Hematopoietic multipotent progenitor cell (in vitro differentiated cells): ENCODE measurements at places on chromosomes 16 and 17.

DNA sequence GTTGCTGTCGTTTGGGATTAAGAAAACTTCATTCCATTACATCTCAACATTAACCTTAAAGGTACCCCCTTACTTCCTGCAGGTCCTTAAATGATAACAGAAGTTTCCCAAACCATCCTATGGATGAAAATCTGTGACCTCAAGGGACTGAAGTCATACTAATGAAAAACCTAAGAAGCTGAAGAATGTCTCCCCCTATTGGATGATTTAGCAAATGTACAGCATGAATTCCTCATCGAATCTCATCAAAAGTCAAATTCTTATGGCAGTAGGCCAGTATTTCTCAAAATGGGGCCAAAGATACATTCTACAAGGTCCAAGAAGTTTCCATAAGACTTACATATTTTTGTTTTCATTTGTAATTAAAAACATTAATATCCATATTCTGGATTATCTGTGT lies 13.5 kb downstream of the SCO1 start:
- peak; percentile 71 for DNase-seq

GRCh38 chr17:4357030-4357628 lies 9.3 kb downstream of the UBE2G1 start:
- DNase-seq, result no peak

- DNase-seq, result no peak
These were observed at the start of gene TRPV2 for GRCh38 chr17:16415031-16415924. Gene TRPV2, plus strand, starts transcription at chr17:16415571. Its CDS starts 2,098 bp downstream, at chr17:16417669.

GRCh38 chr17:17462048-17462824 lies 14.6 kb upstream of the MED9 start:
- no peak for DNase-seq

GRCh38 chr17:56694825-56695224 lies 101.3 kb downstream of the NOG start:
- no peak for DNase-seq

- no peak for DNase-seq
These were observed 8.4 kb upstream of the ARHGAP17 start for GRCh38 chr16:25023556-25023955.

- no peak for DNase-seq
These were observed 366.5 kb downstream of the SEC14L1 start for GRCh38 chr17:77507111-77507885.

DNA sequence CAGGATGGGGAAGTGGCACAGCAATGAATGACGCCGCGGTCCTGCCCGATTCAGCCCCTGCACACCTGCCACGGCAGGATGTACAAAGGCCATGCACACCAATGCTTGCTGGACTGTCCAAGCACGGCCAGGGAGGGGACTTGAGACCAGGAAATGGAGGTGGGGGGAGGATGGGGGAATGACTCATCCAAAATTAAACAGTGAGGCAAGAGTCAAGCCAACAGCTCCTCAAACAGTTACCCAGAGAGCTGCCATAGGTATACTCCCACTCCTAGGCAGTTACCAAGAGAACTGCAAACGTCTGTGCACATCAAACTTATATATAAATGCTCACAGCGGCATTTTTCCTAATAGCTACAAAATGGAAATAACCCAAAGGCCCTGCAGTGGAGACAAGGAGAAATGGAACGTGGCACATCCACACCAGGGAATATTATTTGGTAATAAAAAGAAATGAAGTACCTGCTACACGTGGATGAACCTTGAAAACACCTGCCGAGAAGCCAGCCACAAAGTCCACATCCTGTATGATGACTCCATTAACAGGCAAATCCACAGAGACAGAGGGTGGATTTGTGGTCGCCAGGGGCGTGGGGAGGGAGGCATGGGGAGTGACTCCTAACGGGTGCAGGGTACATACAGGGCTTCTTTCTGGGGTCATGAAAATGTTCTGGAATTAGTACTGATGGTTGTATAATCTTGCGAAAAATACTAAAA lies 54.1 kb downstream of the VAC14 start:
- peak; percentile 30 for DNase-seq

GRCh38 chr16:88014252-88014781 lies 63.1 kb downstream of the BANP start:
- no peak for DNase-seq

GRCh38 chr16:1533443-1533951 lies at the start of gene TMEM204:
Gene TMEM204, plus strand, starts transcription at chr16:1533666. Its CDS starts 610 bp downstream, at chr16:1534276.
- DNase-seq, result no peak

DNA sequence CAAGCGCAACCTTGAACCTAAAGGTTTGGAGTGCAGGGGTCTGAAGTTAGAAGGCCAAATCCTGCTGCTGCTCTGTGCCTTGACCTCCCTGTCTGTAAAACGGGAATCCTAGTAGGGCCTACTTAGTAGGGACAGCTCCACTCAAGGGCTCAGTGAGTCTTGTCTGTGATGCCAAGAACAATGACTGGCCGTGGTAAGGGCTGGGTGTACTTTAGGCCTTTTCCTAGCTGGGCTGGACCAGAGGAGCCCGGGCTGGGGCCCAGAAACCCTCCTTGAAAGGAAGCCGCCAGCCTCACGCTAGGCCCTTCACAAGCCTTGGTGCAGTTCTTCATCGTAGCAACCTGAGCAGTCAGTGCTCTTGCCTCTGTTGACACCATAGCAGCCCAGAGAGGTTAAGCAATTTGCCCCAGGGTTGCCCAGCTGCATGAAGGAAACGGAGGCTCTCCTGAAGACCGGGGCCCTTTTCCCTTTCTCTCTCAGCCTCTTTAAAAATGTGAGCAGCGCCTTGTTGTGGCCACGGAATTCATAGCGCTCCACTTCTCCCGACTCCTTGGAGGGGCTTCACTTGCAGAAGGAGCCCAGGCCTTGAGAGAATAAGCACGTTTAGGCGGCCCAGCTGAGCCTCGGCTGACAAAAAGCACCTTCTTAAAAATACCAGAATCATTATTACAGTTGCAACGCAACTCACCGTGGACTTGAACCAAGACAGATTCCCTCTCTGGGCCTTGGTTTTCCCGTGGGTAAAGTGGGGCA lies 4.4 kb downstream of the NECAB2 start:
- DNase-seq, result no peak

DNA sequence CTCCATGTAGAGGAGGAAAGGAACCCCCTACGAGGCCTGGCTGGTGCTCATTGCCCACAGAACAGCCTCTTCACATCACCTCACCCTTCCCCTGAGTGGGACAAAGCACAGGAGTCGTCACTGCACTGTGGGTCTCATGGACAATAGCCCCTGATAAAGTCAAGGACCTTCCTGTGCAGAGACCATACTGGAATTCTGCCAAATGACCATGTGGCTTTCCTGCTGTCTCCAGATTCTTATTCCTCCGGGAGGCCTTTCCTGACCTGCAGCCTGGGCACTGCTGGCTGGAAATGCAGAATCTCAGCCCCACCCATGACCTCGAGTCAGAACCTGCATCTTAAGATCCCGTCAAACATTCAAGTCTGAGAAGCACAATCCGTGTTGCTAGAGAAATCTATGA lies 60.5 kb upstream of the ERN1 start:
- DNase-seq, result no peak

GRCh38 chr17:36546418-36547093 lies 1.8 kb downstream of the GGNBP2 start:
- no peak for DNase-seq

DNA sequence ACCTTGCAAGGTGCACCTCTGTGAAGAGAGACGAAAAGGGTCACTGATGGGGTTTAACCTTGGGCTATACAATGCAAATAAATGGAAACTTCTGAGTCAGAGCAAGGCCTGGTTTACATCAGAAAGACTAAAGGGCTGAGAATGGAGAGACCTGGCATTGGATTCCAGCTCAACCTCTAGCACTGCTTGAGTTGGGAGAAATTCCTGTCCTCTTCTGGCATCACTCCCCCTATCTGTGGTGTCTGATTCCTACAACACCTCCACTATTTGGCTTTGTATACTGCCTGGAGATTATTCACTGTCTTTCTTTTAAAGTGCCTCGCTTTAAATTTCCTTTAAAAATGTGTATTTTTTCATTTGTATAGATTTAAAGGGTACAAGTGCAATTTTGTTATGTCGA lies 68.8 kb downstream of the GPR139 start:
- DNase-seq, result no peak

- no peak for DNase-seq
These were observed 91.5 kb downstream of the SPAG9 start for GRCh38 chr17:51029142-51029541.

- DNase-seq, result no peak
These were observed 117.2 kb downstream of the MAF start for GRCh38 chr16:79483336-79483735.

DNA sequence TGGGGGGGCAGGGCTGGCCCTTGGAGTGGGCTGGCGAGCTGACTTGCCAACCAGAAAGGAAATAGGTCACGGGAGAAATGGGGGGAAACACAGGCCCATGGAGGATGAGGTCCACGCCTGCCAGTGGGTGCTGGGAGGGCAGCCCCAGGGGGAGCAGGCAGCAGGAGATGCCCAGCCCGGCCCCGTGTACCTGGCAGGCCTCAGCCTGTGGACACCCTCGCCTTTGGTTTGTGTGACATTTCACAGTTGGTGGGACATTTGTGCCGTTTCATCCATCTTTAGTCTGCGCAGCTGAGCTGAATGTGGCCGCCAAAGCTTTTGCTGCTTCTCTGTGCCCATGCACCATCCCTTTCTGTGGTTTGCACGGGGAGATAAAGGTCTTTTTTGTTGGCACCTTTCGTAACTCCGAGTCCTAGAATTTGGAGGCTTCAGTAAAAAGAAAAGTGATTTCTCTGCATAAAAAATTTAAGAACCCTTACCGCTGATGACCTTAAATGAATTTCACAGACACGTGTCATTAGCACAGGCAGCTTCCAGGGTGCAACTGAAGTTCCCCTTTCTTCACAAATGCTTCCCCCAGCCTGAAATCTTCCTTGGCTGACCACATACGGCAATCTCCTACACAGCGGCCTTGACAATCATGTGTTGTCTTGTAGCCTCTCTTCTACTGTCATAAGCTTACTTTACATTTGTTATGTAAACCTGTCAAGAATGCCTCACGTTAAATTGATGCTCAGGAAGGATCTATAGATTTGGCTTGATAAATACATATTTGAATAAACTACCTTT lies 193.6 kb downstream of the RPTOR start:
- DNase-seq, result no peak

- no peak for DNase-seq
These were observed 336.5 kb upstream of the CDH5 start for GRCh38 chr16:66030036-66030435.

GRCh38 chr17:9002606-9003354 lies 18.5 kb upstream of the NTN1 start:
- DNase-seq, result no peak

GRCh38 chr17:81428948-81429774 lies 33.9 kb downstream of the BAHCC1 start:
- DNase-seq, result peak; percentile 81

DNA sequence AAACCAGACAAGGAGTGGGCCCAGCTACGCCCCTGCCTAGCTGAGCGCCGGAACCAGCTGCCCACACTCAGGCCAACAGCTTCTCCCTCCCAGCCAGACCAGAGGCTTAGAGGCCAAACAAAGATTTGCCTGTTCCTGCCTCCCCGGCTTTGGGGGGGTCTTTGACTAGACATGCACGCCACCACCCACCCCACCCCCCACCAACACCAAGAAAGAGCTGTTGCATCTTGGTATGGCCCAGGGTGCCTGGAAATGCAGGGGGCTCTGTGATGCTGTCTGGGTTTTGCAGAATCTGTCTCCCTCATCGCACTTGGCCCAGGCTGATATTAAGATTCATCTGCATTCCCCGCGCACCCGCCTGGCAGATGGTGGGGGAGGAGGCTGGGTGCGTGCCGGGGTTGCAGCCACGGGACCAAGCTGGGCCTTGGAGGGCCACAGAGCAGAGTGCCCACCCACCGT lies 1.3 kb upstream of the NXPH3 start:
- no peak for DNase-seq

- no peak for DNase-seq
These were observed 3.1 kb upstream of the NFATC3 start for GRCh38 chr16:68081861-68082628.

DNA sequence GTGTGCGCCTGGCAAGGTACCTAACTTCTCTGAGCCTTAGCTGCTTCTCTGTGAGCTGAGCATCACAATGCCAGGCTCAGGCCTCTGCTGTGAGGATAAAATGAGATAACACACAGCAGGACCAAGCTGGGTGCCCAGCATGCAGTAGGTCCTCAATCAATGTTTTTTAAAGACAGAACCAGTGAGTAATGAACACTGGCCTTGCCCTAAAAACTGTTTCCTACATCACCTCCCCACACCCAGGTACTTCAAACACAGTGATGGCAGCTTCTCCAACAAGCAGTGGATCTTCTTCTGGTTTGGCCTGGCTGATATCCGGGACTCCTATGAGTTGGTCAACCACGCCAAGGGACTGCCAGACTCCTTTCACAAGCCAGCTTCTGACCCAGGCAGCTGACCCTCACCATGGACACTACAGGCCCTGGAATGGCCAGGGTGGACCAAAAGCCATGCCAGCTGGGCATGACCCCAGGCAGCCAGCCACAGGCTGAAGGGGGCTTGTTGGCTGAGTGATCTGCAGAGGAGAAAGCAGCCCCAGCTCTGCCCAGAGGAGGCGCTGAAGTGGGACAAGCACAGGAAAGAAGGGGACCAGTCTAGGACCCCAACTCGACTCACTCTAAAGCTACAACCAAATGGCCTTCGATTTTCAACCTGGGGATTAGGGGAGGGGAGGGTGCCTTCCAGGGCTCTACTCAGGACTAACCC lies 3.9 kb downstream of the NAGS start:
- no peak for DNase-seq

- no peak for DNase-seq
These were observed 1.5 kb downstream of the MGAT5B start for GRCh38 chr17:76869496-76870376.

GRCh38 chr16:727291-727977 lies 528 bp downstream of the HAGHL start:
- no peak for DNase-seq

DNA sequence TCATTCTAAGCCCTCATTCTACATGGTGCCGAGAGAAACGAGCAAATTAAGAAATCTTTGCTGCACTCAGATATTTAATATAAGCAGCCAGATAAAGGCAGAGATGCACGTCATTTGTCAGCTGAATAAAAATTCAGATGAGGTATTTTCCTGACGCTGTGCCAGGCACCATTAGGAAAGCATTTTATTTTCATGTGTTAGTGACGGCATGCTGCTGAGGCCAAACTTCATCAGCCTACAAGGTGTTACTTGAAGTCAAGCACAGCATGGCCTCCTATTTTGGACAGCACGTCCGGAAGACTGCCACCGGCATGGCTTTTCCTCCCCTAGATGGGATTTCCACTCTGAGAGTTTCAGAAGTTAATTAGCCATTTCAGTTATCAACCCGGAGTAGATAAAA lies 70.3 kb downstream of the IRX3 start:
- DNase-seq, result no peak

DNA sequence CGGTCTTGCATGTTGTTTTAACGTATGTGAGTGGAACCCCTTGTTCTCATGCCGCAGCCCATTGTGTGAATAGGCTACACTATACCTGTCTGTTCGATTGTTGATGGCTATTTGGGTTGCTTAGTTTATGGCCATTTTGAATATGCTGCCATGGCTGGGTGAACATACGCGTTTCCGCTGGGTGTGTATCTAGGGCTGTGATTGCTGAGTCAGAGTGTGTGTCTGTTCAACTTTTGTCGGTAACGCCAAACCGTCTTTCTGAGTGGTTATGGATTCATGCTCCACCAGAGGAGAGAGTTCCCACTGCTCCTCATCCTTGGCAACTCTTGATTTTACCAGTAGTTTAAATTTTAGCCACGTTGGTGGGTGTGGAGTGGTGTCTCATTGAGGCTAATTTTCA lies 77.0 kb downstream of the METRNL start:
- no peak for DNase-seq

- no peak for DNase-seq
These were observed at the start of gene TLCD2 for GRCh38 chr17:1709971-1710806. Gene TLCD2, minus strand, starts transcription at chr17:1710377. Its CDS starts 135 bp downstream, at chr17:1710242.

- peak; percentile 62 for DNase-seq
These were observed 11.8 kb downstream of the GNPTG start for GRCh38 chr16:1363501-1364041.
